MM.1S (cell line): ENCODE measurements at places on chromosomes 2 and 18.

GRCh38 chr2:44945676-44946371 is 4.3 kb downstream of the SIX3 start:
- no peak for DNase-seq
- H3K4me1 ChIP-seq: no peaks in the 10 kb centered on the region
- H3K27me3 ChIP-seq: peaks cover 12% of the 10 kb centered on the region
- no peak overlapping the region for H3K4me3 ChIP-seq
- no peaks in the 10 kb centered on the region for H3K36me3 ChIP-seq

GRCh38 chr2:99648178-99648844 is 158.5 kb upstream of the REV1 start:
- no peak for DNase-seq
- no peaks in the 10 kb centered on the region for H3K27me3 ChIP-seq
- no peak overlapping the region for H3K27ac ChIP-seq
- H3K4me1 ChIP-seq: no peaks in the 10 kb centered on the region
- H3K4me3 ChIP-seq: no peak overlapping the region
- H3K36me3 ChIP-seq: no peaks in the 10 kb centered on the region

DNA sequence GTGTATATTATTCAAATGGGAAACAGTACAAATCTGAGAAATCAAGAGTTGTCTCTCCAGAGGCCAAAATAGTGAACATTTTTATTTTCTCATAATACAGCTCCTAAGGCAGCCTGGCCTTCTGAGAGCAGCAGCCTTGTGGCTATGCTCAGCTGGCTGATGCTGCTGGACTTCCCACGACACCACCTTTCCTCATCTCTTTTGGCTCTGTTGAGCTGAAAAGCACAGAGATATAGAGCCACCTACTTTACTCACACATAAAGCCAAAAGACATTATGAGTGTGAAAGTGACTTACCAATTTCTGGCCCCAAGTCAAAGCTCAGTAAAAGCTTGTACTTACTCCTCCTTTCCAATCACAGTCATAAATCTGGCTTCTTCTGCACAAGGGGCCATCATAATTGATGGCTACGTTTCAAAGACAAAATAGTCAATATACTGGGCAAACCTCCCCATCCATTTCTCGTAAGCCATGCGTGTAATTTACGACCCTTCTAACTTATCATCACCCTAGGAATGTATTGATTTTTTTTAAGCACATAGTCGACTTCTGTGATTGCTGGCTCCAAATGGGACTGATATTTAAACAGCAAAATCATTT is 18.6 kb upstream of the REG3A start:
- no peaks in the 10 kb centered on the region for H3K4me1 ChIP-seq
- no peaks in the 10 kb centered on the region for H3K27me3 ChIP-seq
- no peak overlapping the region for H3K27ac ChIP-seq
- no peak for DNase-seq

GRCh38 chr2:228283491-228284171 is 102.1 kb upstream of the SPHKAP start:
- H3K27me3 ChIP-seq: no peaks in the 10 kb centered on the region
- H3K27ac ChIP-seq: peak overlapping the region; percentile 69; the same call in 1 of the 2 replicates
- no peaks in the 10 kb centered on the region for H3K4me1 ChIP-seq
- peak; percentile 83 for DNase-seq
- H3K36me3 ChIP-seq: no peaks in the 10 kb centered on the region

GRCh38 chr18:2644535-2644934 is 11.0 kb upstream of the SMCHD1 start:
- no peaks in the 10 kb centered on the region for H3K36me3 ChIP-seq
- peaks cover 30% of the 10 kb centered on the region for H3K4me1 ChIP-seq
- H3K27ac ChIP-seq: no peak overlapping the region
- H3K27me3 ChIP-seq: no peaks in the 10 kb centered on the region
- no peak overlapping the region for H3K4me3 ChIP-seq

- peak; percentile 42 for DNase-seq
- peak within 1 kb of the TSS; percentile 88 for H3K4me3 ChIP-seq
- peak within 1 kb of the TSS; percentile 71; the same call in 1 of the 2 replicates for H3K27ac ChIP-seq
- H3K36me3 ChIP-seq: no peaks in the 10 kb centered on the region
- H3K27me3 ChIP-seq: no peaks in the 10 kb centered on the region
Measured at GRCh38 chr2:160493227-160494028, at the start of gene RBMS1. Gene RBMS1 (minus strand): TSS chr2:160493807. CDS start chr2:160493363, 444 bp downstream.

DNA sequence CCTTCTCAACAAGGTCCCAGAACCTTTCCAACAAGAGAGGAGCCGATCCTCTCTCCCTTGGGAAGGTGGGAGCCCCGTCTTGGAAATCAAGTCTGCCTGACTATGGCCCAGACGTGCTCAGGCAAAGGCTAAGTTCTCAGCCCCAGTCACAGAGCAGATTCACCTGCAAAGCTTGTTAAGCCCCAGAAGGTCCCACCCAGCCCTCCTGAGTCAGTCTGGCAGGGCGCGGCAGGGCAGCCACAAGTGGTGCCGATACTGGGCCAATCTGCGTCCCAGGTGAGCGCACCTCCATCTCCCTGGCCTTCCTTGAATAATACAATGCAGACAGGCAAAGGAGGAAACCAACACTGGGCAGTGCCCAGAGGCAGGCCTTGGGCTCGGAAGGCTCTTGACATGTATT is 15.0 kb downstream of the CRACDL start:
- no peaks in the 10 kb centered on the region for H3K36me3 ChIP-seq
- no peaks in the 10 kb centered on the region for H3K4me1 ChIP-seq
- H3K27me3 ChIP-seq: no peaks in the 10 kb centered on the region
- no peak for DNase-seq
- H3K4me3 ChIP-seq: no peak overlapping the region

GRCh38 chr18:76482971-76483691 is 11.9 kb downstream of the ZNF516 start:
- H3K27ac ChIP-seq: no peak overlapping the region
- no peak overlapping the region for H3K4me3 ChIP-seq
- H3K36me3 ChIP-seq: no peaks in the 10 kb centered on the region
- DNase-seq: no peak
- H3K27me3 ChIP-seq: no peaks in the 10 kb centered on the region
- H3K4me1 ChIP-seq: no peaks in the 10 kb centered on the region

DNA sequence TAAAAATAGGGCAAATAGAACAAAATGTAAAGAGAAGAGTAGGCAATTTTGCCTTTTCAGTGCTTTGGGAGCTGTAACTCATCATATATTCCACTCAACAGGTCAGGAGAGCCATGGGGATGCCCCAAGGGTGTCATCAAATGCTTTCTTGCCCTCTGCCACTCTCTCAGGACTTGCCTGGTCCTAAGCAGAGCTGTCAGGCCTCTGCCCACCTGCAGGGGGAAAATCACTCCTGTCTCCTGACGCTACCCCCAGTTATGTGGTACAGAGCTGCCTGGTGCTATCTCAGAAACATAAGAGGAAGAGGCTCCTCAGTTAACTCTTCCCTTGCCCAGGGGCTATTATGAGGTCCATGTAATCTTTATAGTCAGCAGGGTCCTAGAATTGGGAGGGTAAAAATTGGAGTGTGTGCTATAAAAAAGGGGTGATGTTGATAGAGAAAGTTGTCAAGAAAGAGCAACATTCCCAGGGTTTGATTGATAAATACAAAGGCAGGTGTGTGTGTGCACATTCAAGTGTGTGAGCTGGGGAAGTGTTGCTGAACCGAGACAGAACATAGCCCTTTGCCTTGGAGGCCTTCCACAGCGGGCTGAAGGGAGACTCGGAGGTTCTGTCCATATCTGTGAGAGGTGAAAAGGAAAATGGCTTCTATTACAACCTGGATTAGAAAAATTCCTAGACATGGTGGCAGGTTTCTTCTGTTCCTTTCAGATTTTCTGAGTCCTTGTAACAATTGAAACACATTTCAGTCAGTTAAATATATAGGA is 25.4 kb downstream of the PTPRM start:
- no peak overlapping the region for H3K4me3 ChIP-seq
- 0 out of 2 replicates have a peak, but pooled peaks cover 9% of the 10 kb centered on the region for H3K4me1 ChIP-seq
- no peaks in the 10 kb centered on the region for H3K27me3 ChIP-seq
- no peak for DNase-seq

GRCh38 chr18:41323044-41323443 is 632.0 kb upstream of the PIK3C3 start:
- H3K27me3 ChIP-seq: no peaks in the 10 kb centered on the region
- DNase-seq: no peak
- no peak overlapping the region for H3K4me3 ChIP-seq
- no peaks in the 10 kb centered on the region for H3K4me1 ChIP-seq

GRCh38 chr2:1301056-1301455 is 112.2 kb upstream of the TPO start:
- DNase-seq: no peak
- H3K27me3 ChIP-seq: no peaks in the 10 kb centered on the region
- H3K27ac ChIP-seq: no peak overlapping the region
- no peaks in the 10 kb centered on the region for H3K36me3 ChIP-seq
